Upper lobe of right lung (tissue), 1 donor: ENCODE measurements at places on chromosomes 16 and 17. TPM values are rescaled to one million over a fixed set of nuclear protein-coding genes. Genes with fewer than 3 reads are reported as not detected.

Gene TMEM235
- not detected for total RNA-seq

Gene TGFB1I1
- total RNA-seq, result 49.9 TPM

Gene SOX9
- 5.4 TPM for total RNA-seq

Gene ABCC12
- total RNA-seq, result not detected

Gene PYDC1
- total RNA-seq, result not detected

Gene PRSS53
- 1.8 TPM for total RNA-seq

Gene MXRA7
- total RNA-seq, result 159 TPM

Gene CLDN9
- total RNA-seq, result 0.75 TPM

Gene ZSCAN10
- total RNA-seq, result not detected

Gene C16orf86
- total RNA-seq, result 3.8 TPM

Gene PIPOX
- 0.87 TPM for total RNA-seq

DNA sequence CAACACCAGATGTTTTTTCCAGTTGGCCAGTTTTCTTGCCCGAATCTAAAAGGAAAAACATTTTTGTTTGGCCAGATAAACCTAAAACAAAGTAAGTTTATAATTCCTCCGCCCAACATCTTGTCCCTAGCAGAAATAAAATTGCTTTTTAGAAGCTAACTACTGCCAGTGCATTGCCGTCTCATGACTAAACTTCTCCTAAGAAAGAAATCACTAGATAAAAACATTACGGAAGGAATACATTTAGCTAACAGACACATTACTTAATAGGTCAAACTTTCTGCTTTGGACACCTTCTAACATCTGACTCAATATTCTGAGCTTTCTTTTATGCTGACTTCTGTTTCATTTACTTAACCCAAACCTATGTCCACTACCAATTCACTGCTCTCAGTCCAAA lies 36.2 kb downstream of the FBXL20 start:
- DNase-seq, result no peak

- DNase-seq, result no peak
Observed at GRCh38 chr17:17546399-17547185, 44.9 kb downstream of the PEMT start.

DNA sequence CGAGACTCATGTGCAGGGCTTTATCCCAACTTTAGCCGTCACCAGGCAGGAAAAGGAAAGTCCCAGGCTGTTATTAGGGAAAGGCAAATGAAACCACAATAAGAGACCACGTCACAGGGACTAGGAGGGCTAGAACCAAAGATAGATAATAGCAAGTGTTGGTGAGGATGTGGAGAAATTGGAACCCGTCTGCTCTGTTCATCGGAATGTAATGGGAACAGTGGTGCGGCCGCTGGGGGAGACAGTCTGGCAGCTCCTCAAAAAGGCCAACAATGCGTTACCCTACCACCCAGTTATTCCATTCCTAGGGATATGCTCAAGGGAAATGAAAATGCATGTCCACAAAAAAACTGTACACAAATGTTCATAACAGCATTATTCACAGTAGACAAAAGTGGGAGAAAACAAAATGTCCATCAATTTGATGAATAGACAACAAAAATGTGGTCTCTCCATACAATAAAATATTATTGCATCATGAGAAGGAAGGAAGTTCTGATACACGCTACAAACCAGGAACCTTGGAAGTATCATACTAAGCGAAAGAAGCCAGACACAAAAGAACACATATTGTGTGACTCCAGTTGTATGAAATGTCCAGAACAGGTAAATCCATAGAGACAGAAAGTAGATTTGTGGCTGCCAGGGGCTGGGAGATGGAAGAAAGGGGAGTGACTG lies 19.5 kb upstream of the USP10 start:
- DNase-seq, result peak; percentile 18

DNA sequence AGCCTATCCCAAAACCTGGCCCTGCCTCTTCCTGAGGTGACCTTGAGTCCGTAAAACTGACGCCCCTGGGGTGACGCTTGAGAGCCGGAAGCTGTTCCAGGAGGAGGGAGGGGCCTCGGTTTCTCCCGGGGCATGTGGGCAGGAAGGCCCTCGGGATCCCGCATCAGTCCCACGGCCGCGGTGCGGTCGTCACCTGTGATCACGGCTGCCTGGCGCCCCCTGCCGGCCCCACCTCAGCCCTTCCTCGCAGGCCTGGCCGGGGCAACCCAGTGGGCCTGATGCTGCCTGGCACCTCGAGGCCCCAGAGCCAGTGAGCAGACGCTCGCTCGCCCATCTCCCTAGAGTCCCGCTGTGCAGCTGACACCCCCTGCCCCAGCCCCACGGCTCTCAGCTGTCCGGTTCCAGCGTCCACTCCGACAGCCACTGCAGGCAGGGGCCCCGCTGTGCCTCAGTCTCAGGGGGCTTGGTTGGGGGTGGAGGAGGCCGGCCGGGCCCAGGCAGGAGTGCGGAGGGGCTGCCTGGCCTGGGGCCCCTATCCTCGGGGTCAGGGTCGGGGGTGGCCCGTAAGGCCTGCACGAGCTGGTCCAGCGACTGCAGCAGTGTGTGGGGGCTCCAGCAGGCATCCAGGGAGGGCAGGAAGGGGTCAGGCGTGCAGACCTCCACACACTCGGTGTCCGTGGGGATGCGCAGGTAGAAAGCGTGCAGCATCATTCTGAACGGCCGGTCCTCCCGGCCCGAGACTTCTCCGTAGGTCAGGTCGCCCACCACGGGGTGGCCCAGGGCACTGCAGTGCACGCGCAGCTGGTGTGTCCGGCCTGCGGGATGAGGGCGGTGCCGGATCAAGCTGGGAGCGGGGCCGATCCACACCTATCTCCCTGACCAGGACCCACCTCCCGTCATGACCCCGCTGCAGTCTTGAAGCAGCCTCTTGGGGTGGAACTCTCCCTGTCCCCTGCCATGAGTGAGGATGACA lies 2.3 kb downstream of the RPUSD1 start:
- peak; percentile 89 for DNase-seq

DNA sequence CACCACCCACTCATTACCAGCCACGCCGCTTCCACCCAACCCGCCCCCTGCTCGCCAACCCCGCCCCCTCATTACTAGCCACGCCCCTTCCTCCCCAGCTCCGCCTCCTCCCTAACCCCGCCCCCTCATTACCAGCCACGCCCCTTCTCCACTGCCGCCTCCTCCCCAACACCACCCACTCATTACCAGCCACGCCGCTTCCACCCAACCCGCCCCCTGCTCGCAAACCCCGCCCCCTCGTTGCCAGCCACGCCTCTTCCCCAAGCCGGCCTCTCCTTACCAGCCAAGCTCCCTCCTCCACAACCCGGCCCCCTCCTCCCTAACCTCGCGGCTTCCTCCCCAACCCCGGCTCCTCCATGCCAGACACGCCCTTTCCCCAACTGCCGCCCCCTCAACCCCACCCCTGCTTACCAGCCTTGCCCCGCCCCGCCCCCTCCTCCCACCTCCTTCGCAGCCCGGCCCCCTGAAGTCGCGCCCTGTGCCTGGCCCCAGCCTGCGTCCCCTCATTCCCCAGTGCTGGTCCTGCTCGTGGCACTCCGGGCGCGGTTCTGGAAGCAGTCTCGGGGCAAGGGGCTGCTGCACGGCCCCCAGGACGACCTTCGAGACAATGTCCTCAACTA lies 7.3 kb downstream of the SLC22A31 start:
- DNase-seq, result peak; percentile 93

DNA sequence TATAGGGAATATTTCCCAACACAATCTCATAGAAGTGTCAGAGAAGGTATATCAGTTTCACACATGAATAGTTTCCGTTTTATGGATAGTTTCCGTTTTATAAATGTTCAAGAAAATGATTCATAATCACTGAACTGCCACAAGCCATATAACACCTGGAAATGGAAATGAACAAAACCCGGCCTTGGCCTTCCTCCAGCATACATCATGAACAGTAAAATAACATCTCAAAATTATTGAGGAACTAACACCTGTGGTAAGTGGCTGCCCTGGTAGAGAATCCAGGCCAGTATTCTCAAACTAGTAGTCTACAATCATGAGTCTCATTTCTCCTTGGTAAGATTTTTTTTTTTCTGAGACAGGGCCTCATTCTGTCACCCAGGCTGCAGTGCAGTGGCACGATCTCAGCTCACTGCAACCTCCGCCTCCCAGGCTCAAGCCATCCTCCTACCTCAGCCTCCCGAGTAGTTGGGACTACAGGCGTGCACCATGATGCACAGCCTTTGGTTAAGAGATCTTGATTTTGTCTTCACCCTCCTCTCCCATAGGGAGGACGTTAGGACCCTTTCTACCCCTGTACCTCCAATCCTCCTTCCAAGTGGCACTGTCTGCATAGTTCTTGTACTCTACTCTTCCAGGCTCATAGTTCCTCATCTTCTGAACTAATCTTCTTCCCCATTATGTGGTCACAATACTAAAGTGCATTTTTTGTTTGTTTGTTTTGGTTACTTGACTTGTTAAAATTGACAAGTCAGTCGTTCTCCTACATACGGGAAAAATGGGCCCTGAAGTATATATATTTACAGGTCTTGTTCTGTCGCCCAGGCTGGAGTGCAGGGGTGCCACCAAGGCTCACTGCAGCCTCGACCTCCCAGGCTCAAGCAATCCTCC lies 15.0 kb upstream of the RGS9 start:
- DNase-seq, result no peak

- no peak for DNase-seq
Observed at GRCh38 chr17:51914577-51914976, 243.9 kb downstream of the CA10 start.

- DNase-seq, result peak; percentile 60
Observed at GRCh38 chr17:16939606-16940115, 32.3 kb downstream of the TNFRSF13B start.

DNA sequence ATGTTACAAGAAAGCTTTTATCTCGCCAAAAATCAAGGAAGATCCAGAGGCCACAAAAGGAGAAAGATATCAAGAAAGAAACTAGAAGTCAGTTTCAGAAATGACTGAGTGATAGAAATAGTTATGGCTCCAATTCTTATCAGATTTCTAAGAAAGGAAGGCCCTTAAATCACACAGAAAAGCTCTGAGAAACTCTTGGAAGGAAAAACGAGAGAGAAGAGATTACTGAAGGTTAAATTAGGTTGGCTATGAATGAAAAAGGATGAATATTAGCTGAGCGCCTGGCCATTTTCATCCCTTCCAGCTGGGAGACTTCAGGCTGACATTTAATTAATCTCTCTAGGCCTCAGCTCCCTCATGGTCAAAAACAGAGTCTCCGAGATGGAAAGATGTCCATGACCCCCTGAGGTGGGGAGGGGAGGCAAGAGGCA lies 72.3 kb downstream of the CYTH1 start:
- no peak for DNase-seq

GRCh38 chr16:50152351-50152806 lies 727 bp upstream of the TENT4B start:
- no peak for DNase-seq

DNA sequence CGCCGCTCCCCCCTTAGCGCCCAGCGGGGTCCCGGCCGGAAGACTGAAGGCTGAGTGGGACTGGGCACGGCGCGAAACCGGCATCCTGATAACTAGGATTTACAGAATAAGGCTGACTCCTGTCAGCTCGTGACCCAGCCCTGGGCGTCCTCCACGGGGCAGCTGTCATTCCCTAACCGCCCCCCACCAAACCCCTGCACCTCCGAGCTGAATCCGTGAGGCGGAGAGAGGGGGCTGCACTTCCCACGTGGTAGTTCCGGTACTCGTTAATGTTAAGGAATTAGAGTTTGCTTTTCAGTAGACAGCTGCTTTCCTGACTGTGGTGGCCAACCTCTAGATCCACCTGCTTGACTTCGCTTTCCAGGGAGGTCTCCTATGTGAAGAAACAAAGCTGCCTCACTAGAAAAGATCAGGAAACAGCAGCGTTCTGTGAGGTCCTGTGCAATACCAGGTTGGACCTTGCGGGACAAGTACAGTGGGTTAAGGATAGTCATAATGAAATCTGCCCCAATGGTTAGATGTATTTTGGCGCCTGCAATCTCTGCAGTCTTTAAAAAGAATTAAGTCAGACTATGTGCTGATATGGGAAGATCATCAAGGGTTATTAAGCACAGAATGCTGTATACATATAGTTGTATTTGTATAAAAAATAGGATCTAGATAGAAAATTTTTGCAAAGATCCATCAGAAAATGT lies 1.1 kb upstream of the WBP2 start:
- DNase-seq, result no peak

DNA sequence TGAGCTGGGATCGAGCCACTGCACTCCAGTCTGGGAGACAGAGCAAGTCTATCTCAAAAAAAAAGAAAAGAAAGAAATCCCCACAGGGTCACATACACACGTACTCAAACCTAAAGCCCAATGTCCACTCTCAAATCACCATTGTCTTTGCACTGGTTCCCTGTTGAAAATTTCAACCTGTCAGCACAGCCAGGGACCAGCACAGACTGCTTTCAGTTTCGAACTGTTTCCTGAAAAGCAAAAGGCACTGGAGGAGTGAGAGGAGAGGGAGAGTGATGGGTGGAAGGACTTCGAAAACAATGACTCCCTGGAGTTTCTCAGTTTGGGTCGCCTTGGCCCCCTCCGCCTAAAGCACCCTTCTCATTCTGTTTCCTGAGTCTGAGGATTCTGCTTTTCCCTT lies 9.0 kb upstream of the CD300C start:
- no peak for DNase-seq

GRCh38 chr16:77684181-77684526 lies 38.2 kb upstream of the NUDT7 start:
- DNase-seq, result no peak

DNA sequence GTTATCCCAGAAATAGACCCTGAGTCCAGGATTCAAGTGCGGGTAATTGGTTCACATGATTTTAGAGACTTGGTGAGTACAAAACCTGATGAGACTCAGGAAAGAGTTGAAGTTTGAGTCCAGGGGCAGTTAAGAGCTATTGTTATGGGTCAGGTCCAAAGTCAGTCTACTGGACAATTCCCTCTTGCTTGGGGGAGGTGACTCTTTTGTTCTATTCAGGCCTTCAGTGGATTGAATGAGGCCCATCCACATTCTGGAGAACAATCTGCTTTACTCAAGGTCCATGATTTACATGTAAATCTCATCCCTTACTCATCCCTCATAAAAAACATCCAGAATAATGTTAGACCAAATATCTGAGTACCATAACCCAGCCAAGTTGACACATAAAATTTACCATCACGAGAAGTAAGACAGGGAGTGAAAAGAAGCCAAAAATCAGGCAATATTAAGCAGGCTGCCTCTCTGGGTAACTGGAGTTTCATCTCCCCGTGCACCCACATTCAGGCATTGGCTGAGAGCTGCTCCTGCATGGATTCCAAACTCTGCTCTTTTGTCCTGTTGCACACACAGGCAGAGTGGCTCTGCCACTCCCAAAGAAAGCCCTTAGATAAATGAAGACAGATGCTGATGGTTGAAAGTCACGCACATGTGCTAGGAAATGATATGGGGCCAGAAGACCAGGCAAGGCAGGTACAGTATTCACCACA lies 156.0 kb upstream of the SALL1 start:
- no peak for DNase-seq

GRCh38 chr17:15278924-15279477 lies 13.9 kb upstream of the PMP22 start:
- DNase-seq, result no peak

- no peak for DNase-seq
Observed at GRCh38 chr16:73052576-73052975, 4.6 kb upstream of the ZFHX3 start.

- DNase-seq, result no peak
Observed at GRCh38 chr17:79715098-79715942, 15.4 kb upstream of the ENPP7 start.

DNA sequence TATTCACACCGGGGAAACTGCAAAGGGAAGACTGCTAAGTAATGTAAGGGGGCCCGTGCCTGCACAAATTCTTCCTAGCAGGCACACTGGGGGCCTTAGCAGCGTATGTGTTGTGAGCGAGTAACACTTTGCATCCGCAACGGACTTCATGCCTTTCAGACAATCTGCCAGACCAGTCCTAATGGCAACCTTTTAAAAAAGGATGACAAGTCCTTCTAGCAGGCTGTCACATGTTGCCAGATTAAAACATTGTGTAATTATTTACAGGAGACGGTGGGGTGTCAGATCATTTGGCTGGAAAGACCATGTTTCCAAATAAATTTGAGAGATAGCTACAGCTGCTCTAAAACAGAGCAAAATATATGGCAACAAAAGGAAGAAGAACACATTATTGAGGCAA lies 46.1 kb downstream of the CPPED1 start:
- no peak for DNase-seq
